ENCODE measurements at places on chromosomes 12 and 14. TPM values are rescaled to one million over a fixed set of nuclear protein-coding genes. Genes with fewer than 3 reads are reported as not detected.

PDZRN4 gene
- total RNA-seq: not detected

NTF3 gene
- not detected for total RNA-seq

RFX4 gene
- not detected for total RNA-seq

ADGRD1 gene
- total RNA-seq: 0.62 TPM

GMFB gene
- 86.1 TPM for total RNA-seq

TPH2 gene
- total RNA-seq: not detected

JDP2 gene
- total RNA-seq: 27.3 TPM

ORMDL2 gene
- 73.6 TPM for total RNA-seq

DCD gene
- total RNA-seq: not detected

GLT1D1 gene
- not detected for total RNA-seq

PSEN1 gene
- total RNA-seq: 73.6 TPM

CCDC175 gene
- total RNA-seq: not detected

VPS33A gene
- 17.5 TPM for total RNA-seq

MYF5 gene
- total RNA-seq: not detected

CLEC1B gene
- not detected for total RNA-seq

BRF1 gene
- 28.9 TPM for total RNA-seq

HSP90AA1 gene
- total RNA-seq: 708 TPM

METTL25 gene
- total RNA-seq: 2.4 TPM

FAM90A1 gene
- not detected for total RNA-seq

ZDHHC22 gene
- total RNA-seq: 0.11 TPM

DERA gene
- total RNA-seq: 38.4 TPM

SMOC1 gene
- total RNA-seq: 19.5 TPM

MUCL1 gene
- total RNA-seq: not detected

ACACB gene
- 7.2 TPM for total RNA-seq

RIPK3 gene
- not detected for total RNA-seq

C12orf56 gene
- total RNA-seq: not detected

Measured in A549 treated with RU486 at 1 μM for 4 hours (cell line).